ENCODE measurements at places on chromosomes 4 and X. TPM values are rescaled to one million over a fixed set of nuclear protein-coding genes. Genes with fewer than 3 reads are reported as not detected.

PAGE2 gene
- not detected for total RNA-seq

DCLK2 gene
- 2.0 TPM for total RNA-seq

FHIP1A gene
- total RNA-seq, result 0.17 TPM

FGF5 gene
- under 0.01 TPM for total RNA-seq

GUCY1A1 gene
- total RNA-seq, result 50.4 TPM

Measured in dermis blood vessel endothelial cell (primary cell).